Fibroblast of gingiva (primary cell): ENCODE measurements at places on chromosomes 4 and X.
A peak's percentile ranks its signal among the peaks of the same experiment; 100 is the strongest.

- no peak for DNase-seq
Observed at GRCh38 chrX:124086411-124086810, 124.9 kb downstream of the STAG2 start.

DNA sequence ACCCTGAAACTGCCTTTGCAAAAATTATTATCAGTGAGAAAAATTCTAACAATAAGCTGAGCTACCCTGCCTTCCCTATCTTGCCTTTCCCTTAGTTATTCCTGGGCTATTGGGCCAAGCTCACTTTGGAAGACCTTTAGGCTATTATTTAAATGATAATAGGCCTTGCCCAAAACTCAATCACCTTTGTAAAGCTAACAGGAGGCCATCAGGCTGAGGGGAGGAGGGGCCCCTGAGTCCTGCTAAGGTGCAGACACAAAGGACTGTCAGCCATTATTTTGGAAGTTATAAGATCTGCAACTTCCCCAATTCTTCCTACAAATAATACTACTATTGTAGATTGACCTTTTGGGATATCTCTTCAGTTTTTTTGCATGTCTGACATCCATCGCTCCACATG lies 278.8 kb upstream of the DIAPH2 start:
- DNase-seq, result no peak

GRCh38 chr4:89284828-89285227 lies 22.8 kb downstream of the GPRIN3 start:
- no peak for DNase-seq

- no peak for DNase-seq
Observed at GRCh38 chr4:181525634-181526033, 717.6 kb upstream of the TENM3 start.

GRCh38 chr4:107755841-107756356 lies 35.9 kb upstream of the PAPSS1 start:
- peak; percentile 52 for DNase-seq

GRCh38 chr4:141019768-141020167 lies 113.5 kb downstream of the RNF150 start:
- no peak for DNase-seq

DNA sequence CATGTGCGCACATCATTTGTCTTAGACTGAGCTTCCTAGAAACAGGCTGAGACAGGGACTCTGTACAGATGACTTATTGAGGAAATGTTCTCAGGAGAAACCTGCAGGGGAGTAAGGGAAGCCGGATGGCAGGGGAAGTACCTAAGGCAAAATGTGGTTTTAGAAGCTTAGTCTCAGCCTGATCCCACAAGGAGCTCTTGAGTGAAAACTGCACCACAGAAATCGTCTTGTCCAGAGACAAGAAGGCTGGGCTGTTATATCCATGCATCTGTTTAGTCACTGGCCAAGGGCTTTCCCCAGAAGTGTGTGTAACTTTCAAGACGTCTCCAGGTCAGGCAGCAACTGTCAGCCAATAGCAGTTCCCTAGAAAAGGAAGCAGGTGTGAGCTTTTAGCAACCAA lies 86.0 kb downstream of the FUNDC1 start:
- no peak for DNase-seq

GRCh38 chr4:83180431-83180968 lies 66.0 kb upstream of the PLAC8 start:
- DNase-seq, result no peak

GRCh38 chrX:77446908-77447652 lies at the start of gene FGF16:
TSS of gene FGF16 (plus strand) at chrX:77447389. CDS start at chrX:77447675, 286 bp downstream.
- DNase-seq, result peak; percentile 14

DNA sequence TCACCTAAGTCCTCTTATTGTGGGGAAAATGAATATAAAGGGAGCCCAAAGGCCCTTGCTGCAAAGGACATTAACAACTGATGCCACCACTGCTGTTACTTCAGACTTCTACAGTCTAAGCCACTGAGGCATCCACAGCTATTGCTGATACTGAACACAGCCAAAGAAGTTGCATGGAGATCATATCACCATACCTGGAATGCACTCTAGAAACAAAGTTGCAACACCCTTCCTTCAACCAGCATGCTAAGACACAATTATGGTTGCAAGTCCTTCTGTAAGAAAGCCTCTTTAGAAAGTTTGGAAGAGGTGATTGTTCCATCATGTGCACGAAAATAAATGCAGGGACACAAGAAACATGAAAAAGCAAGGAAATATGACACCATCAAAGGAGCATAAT lies 105.7 kb upstream of the SH3RF1 start:
- no peak for DNase-seq

GRCh38 chr4:155377276-155377675 lies 511 bp upstream of the MAP9 start:
- peak; percentile 25 for DNase-seq

GRCh38 chr4:140680686-140681085 lies 75.5 kb downstream of the TBC1D9 start:
- DNase-seq, result no peak

- no peak for DNase-seq
Observed at GRCh38 chr4:138773321-138773720, 242.3 kb upstream of the NOCT start.

DNA sequence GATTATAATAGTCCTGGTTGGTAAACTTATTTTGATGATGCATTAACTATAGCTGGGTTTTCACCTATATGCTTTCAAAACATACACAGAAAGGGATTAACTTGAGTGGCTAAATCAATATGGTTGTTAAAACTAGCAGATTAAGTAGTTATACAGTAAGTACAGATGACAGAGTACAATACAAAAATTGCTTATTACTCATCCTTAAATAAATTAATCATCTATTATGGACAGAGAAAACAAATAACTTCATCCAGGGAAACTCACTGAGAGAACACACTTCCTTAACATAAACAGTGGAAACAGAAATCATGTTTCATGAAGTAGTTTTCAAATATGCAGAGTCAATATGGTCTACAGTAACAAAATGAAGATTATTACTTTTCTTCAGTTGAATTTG lies 133.4 kb downstream of the AREG start:
- no peak for DNase-seq

GRCh38 chrX:14497184-14497666 lies 32.1 kb upstream of the GLRA2 start:
- DNase-seq, result peak; percentile 0

DNA sequence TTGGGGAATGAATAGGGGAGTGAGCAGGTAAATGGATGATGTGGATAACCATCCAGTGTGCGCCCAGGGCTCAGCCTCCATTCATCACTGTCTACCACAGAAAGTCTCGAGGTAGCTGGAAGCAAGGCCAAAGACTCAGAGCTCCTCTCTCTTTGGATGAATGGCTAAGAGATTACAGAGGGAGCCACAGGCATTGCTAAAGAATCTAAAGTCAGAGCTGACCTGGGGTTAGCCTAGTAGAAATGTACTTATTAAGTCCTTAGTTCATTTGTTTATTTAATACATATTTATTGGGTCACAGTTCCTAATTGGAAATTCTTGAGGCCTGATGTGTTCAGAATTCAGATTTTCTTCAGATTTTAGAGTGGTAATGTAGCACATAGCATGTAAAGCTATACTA lies 88.7 kb upstream of the HPF1 start:
- DNase-seq, result no peak

DNA sequence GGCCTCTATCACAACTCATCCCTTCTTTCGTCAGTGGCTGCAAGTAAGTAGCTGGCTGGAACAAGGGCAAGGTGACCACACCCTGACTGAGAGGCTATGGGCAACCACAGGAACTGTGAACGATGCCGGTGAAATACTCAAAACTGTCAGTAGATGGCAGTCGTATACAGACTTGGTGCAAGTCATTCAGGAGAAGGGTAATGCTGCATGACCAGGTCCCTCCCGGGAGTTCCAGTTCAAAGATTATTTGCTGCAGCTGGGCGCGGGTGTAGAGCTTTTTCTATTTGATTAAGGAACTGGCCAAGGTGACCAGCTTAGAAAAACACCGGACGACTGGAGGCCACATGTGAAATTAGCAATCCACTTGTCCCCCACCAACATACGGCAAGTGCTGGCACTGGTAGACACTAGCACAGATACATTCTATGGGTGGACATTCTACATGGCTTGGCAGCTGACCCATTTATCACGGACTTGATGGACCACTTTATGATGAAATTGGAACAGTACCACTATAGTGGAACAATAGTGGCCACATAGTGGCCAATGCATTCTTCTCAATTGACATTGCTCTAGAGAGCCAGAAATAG lies 726.6 kb downstream of the TRAM1L1 start:
- peak; percentile 60 for DNase-seq

- DNase-seq, result no peak
Observed at GRCh38 chr4:7061815-7062214, 6.0 kb downstream of the GRPEL1 start.

- peak; percentile 1 for DNase-seq
Observed at GRCh38 chrX:3962511-3963311, 249.3 kb upstream of the PRKX start.

DNA sequence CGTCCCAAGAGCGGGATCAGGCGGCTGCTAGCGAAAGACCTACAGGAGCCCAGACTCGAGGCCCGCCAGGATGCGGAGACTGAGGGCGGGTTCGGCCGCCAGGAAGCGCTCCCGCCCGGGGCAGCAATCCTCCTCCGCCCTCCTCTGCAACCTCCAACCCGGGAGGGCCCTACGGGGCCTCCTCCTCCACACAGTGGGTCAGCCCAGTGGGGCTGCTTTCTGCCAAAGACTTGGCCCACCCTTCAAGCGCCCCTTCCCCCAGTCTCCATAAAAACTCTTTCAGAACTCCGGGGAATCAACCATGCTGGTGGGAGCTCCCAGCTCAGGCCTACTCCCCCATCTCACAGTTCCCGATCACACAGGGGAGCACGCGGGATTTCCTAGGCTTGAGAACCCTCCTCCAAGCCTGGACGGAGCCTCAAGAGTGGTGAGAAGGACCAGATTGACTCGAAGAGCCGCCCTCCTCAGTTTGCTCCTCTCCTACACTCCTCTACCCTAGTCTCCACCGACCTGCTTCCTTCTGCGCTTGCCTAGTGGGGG lies 77.5 kb downstream of the RLIM start:
- DNase-seq, result peak; percentile 13

- DNase-seq, result no peak
Observed at GRCh38 chrX:134545510-134545909, 85.5 kb downstream of the HPRT1 start.

- DNase-seq, result no peak
Observed at GRCh38 chr4:26404743-26405206, 84.0 kb downstream of the RBPJ start.

DNA sequence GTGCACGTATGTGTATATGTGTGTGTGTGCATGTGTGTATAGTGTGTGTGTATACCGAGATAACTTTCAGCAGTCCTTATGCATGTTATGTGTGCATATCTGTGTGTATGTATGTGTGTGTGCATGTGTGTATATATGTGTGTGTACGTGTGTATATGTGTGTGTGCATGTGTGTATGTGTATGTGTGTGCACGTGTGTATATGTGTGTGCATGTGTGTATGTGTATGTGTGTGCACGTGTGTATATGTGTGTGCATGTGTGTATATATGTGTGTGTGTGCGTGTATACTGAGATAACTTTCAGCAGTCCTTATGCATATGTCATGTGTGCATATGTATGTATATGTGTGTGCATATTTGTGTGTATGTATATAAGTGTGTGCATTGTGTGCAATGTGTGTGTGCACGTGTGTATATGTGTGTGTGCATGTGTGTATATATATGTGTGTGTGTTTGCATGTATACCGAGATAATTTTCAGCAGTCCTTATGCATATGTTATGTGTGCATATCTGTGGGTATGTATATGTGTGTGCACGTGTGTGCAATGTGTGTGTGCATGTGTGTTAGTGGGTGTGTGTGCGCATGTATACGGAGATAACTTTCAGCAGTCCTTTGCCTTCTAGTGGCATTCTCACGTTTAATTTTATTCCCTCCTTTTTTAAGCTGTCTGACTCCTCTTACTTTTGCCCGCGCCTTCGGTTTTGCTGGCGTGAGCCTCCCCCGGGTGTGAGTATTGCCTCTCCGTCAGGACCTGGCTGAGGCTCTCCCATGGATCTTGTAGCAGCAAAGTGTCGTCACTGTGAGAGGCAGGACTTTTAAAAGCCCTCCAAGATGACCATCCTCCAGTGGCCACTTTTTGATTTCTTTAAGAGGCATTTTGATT lies 99.6 kb upstream of the SHOX start:
- DNase-seq, result no peak

DNA sequence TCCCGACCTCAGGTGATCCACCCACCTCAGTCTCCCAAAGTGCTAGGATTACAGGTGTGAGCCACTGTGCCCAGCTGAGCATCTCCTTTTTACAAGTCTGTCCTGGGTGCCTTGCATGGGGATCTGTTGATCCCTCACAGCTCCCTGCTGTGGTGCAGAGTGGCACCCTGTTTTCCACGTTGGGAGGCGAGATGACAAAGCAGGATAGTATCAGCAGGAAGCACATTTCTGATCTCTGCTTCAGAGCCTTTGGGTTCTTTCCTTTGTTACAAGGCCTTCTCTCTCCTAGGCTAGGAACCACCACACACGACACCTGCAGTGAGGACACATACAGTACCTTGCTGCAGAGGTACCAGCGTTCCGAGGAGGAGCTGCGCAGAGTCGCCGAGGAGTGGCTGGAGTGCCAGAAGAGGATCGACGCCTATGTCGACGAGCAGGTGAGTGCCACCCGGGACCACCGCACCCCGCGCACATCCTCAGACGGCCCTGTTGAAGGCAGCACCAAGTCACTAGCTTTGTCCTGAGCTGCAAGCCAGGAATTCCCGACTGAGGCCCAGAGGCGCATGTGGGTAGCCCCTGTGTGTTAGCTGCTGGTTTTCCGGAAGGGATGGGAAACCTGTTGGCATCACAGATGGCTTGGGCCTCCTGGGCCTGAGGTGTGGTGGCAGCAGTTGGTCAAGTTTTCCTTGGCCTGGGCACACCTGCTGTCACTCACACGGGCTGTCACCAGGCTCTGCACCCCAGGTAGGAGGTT lies 109.6 kb downstream of the TNIP2 start:
- DNase-seq, result no peak

DNA sequence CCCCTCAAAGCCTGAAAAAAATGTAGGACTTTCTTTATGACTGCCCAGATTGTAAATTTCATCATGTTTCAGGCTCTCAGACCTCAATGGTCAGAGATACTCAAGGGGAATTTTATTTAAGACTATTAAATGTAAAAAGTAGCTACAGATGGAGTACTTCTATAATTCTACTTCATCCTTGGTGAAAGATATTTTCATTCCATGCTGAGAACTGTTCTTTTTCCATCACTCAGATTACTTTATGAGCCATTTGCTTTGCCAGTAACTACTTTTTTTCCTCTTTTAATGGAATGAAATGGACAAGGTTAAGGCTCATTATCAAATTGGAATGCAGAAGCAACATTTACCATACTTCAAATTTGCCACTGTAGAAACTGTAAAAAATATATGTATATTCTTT lies 38.0 kb upstream of the PLS3 start:
- DNase-seq, result no peak

GRCh38 chr4:37976507-37976906 lies 16.3 kb downstream of the PTTG2 start:
- DNase-seq, result peak; percentile 20
